IMR-90 (cell line): ENCODE measurements at places on chromosomes 3 and 15. TPM values are rescaled to one million over a fixed set of nuclear protein-coding genes. Genes with fewer than 3 reads are reported as not detected.

The HIGD2B gene
- total RNA-seq, result not detected in 2 replicates

The KIAA1143 gene
- total RNA-seq, result 16.8 and 23.9 TPM in 2 replicates

The UPK1B gene
- total RNA-seq, result 0.28 and 0.36 TPM in 2 replicates

The NUP210 gene
- under 0.01 TPM in 1 of 2 replicates, not detected in the other for total RNA-seq

GRCh38 chr15:83078712-83079111 is 11.7 kb upstream of the BTBD1 start:
- H3K4me3 ChIP-seq, result no peak overlapping the region
- no peak overlapping the region for H3K27ac ChIP-seq
- no peak for DNase-seq
- no peaks in the 10 kb centered on the region for H3K36me3 ChIP-seq

GRCh38 chr15:82532991-82533481 is 7.2 kb downstream of the RPS17 start:
- no peaks in the 10 kb centered on the region for H3K27me3 ChIP-seq
- peaks cover 33% of the 10 kb centered on the region for H3K36me3 ChIP-seq
- no peak overlapping the region for H3K27ac ChIP-seq
- H3K4me3 ChIP-seq, result no peak overlapping the region
- DNase-seq, result no peak

- DNase-seq, result no peak
- H3K4me3 ChIP-seq, result no peak overlapping the region
- H3K27ac ChIP-seq, result no peak overlapping the region
- H3K4me1 ChIP-seq, result no peaks in the 10 kb centered on the region
- H3K36me3 ChIP-seq, result no peaks in the 10 kb centered on the region
These were observed 24.8 kb downstream of the CCR1 start for GRCh38 chr3:46183330-46183729.

GRCh38 chr15:68230157-68231100 is 901 bp upstream of the CLN6 start:
- H3K4me3 ChIP-seq, result peak overlapping the region; percentile 78
- peak; percentile 10 for DNase-seq
- H3K36me3 ChIP-seq, result no peaks in the 10 kb centered on the region
- H3K27me3 ChIP-seq, result no peaks in the 10 kb centered on the region

- no peaks in the 10 kb centered on the region for H3K36me3 ChIP-seq
- no peak for DNase-seq
- no peaks in the 10 kb centered on the region for H3K4me1 ChIP-seq
- H3K4me3 ChIP-seq, result no peak overlapping the region
These were observed 199.1 kb upstream of the GADL1 start for GRCh38 chr3:31093606-31094005.

DNA sequence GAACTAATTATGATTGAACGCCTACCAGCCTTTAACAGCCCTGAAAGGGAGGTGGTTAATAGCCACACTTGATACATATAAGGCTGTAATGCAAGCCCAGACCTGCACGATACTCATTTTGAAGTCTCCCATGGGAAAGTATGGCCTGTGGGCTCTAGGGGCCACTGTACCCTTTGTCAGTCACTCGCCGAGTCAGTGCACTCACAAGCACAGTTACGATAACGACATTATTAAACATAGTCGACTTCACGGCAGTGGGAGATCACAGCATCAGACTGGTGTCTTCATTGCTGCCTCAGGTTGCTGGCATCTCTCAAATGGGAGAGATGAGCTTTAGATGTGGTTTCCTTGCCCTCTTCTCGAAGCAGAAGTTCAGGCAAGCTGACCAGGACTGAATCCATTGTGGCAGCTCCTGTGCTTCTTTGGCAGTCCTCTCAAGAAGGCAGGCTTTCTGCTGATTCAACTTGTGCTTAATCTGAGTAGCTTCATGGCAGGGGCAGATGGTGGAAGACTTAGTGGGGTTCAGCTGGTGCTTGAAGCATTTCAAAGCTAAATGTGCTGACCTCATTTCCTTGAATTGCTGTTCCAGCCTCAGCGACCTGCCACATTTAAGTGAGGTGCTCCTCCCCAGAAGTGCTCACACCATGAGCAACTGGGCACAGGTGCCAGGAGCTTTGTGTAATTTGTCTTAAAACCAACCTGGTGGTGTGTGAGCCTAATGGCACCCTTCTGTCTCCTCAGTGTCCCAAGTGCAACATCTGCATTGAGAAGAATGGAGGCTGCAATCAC is 15.8 kb upstream of the P4HTM start:
- H3K36me3 ChIP-seq, result peaks cover 68% of the 10 kb centered on the region
- H3K4me1 ChIP-seq, result no peaks in the 10 kb centered on the region
- no peaks in the 10 kb centered on the region for H3K27me3 ChIP-seq

DNA sequence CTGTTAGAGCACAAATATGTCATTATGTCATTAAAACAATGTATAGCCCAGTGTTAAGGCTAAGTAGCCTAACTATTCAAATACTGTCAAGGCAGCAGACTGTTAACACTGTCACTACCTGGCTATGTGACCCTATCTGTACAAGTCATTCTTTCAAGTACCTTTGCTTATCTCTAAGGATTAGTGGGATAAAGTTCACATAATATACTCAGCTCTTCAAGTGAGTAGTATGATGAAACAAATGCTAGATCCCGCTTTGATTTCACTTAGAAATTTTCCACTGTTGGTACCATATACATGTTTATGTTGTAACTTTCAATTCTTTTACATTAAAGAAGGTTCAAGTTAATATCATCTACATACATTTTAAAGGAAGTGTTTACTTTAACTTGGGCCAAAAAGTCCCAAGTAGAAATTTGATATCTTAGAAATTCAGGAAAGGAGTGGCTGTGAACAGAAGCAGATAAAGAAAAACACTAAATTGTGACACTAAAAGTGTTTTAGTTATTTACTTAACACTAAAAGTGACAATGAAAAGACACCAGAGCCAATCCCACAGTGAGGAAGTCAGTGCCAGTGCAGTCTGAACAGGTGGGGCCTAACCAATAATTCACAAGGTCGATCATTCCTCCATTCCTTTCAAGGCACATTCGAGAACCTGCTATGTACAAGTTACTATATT is 4.8 kb upstream of the RFX7 start:
- H3K27ac ChIP-seq, result no peak overlapping the region
- peaks cover 4% of the 10 kb centered on the region for H3K4me1 ChIP-seq
- no peak overlapping the region for H3K4me3 ChIP-seq
- no peak for DNase-seq
- no peaks in the 10 kb centered on the region for H3K36me3 ChIP-seq
- H3K27me3 ChIP-seq, result no peaks in the 10 kb centered on the region; the same call in 1 of the 2 replicates

- no peaks in the 10 kb centered on the region for H3K36me3 ChIP-seq
- H3K27ac ChIP-seq, result no peak overlapping the region
- H3K27me3 ChIP-seq, result no peaks in the 10 kb centered on the region
- H3K4me1 ChIP-seq, result peaks cover 11% of the 10 kb centered on the region
- H3K4me3 ChIP-seq, result no peak overlapping the region
These were observed 57.6 kb upstream of the CHRM5 start for GRCh38 chr15:33910741-33911140.

DNA sequence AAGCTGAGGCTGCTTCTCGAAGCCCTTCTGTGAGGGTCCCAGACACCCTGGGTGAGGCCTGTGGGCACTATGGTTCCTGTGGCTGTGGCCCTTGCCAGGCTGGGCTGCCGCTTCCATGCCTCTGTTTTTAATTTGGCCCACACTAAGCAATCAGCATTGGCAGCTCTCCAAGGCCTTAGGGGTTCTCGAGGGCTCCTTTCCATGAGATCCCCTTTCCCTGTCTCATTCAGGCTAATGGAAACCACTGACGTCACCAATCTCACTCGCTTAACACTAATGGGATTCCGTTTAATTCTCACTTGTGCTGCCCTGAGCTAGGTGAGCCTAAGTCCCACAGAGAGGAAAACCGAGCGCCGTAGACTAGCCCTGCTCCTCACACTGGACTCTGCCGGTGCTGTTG is 60.2 kb upstream of the RAB6B start:
- DNase-seq, result no peak
- H3K36me3 ChIP-seq, result no peaks in the 10 kb centered on the region
- H3K4me1 ChIP-seq, result no peaks in the 10 kb centered on the region
- no peak overlapping the region for H3K4me3 ChIP-seq
- H3K27me3 ChIP-seq, result no peaks in the 10 kb centered on the region

DNA sequence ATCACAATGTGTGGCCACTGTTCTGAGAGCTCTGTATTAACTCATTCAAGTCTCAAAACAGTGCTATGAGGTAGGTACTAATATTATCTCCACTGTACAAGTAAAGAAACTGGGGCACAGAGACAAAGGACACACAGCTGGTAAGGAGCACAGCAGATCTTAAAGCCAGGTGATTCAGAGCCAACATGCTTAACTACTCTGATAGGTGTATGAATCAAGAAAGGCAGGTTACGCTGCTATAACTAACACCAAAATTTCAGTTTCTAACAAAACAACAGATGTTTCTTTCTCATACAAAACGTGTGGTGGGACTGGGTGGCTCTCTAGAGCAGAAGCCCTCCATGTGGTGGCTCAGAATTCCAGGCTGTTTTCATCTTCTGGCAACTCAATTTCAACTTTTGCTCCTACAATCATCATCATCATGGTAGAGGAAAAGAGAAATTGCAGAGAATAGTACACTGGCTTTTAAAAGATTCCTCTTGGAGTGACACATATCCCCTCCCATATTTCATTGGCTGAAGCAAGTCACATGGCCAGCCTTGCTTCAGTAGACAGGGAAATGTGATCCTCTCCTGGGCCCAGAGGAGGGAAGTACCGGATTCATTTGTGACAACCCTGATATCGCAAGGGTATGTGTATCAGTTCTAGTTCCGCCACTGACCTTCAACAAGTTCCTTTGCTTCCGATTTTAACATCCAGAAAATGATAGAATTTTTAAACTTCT is 126.2 kb upstream of the PTX3 start:
- H3K4me1 ChIP-seq, result peaks cover 5% of the 10 kb centered on the region
- no peak for DNase-seq
- no peaks in the 10 kb centered on the region for H3K27me3 ChIP-seq
- peak overlapping the region; percentile 59; the same call in 1 of the 2 replicates for H3K27ac ChIP-seq

- H3K4me1 ChIP-seq, result peaks cover 4% of the 10 kb centered on the region; the same call in 1 of the 2 replicates
- H3K4me3 ChIP-seq, result no peak overlapping the region
- H3K27ac ChIP-seq, result no peak overlapping the region
- peaks cover 15% of the 10 kb centered on the region for H3K27me3 ChIP-seq
- H3K36me3 ChIP-seq, result no peaks in the 10 kb centered on the region
- no peak for DNase-seq
These were observed 14.3 kb upstream of the LTF start for GRCh38 chr3:46479021-46479420.

GRCh38 chr15:73573572-73573971 is 59.6 kb downstream of the NPTN start:
- peak; percentile 97 for DNase-seq
- peaks cover 50% of the 10 kb centered on the region for H3K36me3 ChIP-seq
- H3K4me3 ChIP-seq, result no peak overlapping the region
- H3K27me3 ChIP-seq, result no peaks in the 10 kb centered on the region
- peaks cover 5% of the 10 kb centered on the region for H3K4me1 ChIP-seq
- H3K27ac ChIP-seq, result peak overlapping the region; percentile 23; the same call in 1 of the 2 replicates

GRCh38 chr3:49171119-49171774 is at the start of gene KLHDC8B:
Gene KLHDC8B (plus strand): TSS chr3:49171598. CDS start chr3:49172770, 1,172 bp downstream.
- H3K27ac ChIP-seq, result peak within 1 kb of the TSS; percentile 66
- peak within 1 kb of the TSS; percentile 50 for H3K4me3 ChIP-seq
- no peaks in the 10 kb centered on the region for H3K27me3 ChIP-seq
- peaks cover 26% of the 10 kb centered on the region for H3K4me1 ChIP-seq

GRCh38 chr3:61181874-61182273 is 69.4 kb downstream of the FHIT start:
- no peaks in the 10 kb centered on the region for H3K4me1 ChIP-seq
- H3K4me3 ChIP-seq, result no peak overlapping the region
- DNase-seq, result peak; percentile 27
- no peak overlapping the region for H3K27ac ChIP-seq
- H3K27me3 ChIP-seq, result no peaks in the 10 kb centered on the region

DNA sequence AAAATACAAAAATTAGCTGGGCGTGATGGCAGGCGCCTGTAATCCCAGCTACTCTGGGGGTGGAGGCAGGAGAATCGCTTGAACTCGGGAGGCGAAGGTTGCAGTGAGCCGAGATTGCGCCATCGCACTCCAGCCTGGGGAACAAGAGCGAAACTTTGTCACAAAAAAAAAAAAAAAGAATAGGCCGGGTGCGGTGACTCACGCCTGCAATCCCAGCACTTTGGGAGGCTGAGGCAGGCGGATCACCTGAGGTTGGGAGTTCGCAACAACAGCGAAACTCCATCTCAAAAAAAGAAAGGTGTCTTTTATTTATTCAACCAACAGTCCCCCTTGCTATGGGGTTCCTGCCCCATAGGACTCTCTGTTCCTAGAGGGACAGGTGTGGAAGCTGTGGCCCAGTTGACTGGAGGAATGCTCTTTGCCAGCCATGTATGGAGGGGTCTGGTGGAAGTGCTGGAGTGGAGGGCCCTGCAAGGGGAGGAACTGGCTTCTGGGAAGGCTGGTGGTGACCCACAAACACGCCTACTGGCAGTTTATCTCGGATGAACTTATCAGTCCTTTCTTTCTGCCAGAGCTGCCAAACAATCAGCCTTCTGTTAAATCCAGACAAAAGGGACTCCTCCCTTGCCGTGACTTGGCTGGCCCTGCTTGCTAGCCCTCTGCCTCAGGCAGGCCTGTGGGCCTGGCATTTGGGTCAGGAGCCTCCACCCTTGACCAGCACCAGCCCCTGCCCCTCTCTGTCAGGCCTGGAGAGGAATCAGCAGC is 4.6 kb upstream of the DAG1 start:
- DNase-seq, result no peak
- no peaks in the 10 kb centered on the region for H3K27me3 ChIP-seq
- no peaks in the 10 kb centered on the region for H3K36me3 ChIP-seq
- no peak overlapping the region for H3K4me3 ChIP-seq

- H3K36me3 ChIP-seq, result no peaks in the 10 kb centered on the region
- H3K4me1 ChIP-seq, result no peaks in the 10 kb centered on the region
- H3K27me3 ChIP-seq, result no peaks in the 10 kb centered on the region; the same call in 1 of the 2 replicates
These were observed 122.3 kb upstream of the PTPRG start for GRCh38 chr3:61439122-61439458.

DNA sequence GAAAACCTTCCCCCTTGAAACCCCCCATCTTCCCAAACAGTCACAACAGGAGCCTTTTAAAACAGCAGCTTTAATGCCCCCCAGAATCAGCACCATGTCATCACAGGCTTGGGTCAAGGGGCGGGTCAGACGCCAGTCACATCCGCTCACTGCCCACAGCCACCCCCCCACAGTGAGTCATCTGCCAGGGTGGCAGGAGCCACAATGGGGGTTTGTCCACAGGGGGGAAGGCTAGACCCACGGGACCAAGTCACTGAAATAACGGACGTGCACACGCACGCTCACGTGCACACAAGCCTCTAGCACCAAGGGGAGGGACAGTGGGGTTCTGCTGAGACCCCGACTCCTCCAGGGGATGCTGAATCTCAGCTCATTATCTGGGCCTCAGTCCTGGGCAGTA is 441 bp upstream of the UCN2 start:
- no peaks in the 10 kb centered on the region for H3K27me3 ChIP-seq
- peaks cover 37% of the 10 kb centered on the region for H3K36me3 ChIP-seq
- peaks cover 40% of the 10 kb centered on the region for H3K4me1 ChIP-seq
